ENCODE measurements at places on chromosomes 2 and 18. TPM values are rescaled to one million over a fixed set of nuclear protein-coding genes. Genes with fewer than 3 reads are reported as not detected.

DNA sequence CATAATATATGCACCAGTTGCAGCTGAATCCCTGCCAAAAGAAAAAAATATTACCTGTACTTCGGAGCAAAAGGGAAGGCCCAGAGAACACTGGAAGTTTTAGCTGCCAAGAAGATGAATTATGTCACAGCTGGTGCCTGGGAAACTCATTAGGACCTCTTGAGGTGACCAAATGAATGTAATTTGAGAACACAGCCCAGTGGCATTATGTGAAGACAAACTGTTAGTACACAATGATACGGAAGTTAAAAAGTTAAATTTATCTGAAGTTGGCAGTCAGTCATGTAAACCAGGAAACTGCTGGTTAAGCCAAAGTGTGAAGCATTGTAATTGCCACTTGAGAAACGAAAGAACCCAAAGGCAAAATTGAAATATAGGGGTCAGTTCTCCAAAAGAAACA, 80.7 kb downstream of the EML4 start:
- no peaks in the 10 kb centered on the region for H3K27me3 ChIP-seq
- H3K36me3 ChIP-seq = peaks cover 31% of the 10 kb centered on the region
- H3K4me3 ChIP-seq = no peak overlapping the region
- H3K27ac ChIP-seq = no peak overlapping the region
- DNase-seq = no peak

DNA sequence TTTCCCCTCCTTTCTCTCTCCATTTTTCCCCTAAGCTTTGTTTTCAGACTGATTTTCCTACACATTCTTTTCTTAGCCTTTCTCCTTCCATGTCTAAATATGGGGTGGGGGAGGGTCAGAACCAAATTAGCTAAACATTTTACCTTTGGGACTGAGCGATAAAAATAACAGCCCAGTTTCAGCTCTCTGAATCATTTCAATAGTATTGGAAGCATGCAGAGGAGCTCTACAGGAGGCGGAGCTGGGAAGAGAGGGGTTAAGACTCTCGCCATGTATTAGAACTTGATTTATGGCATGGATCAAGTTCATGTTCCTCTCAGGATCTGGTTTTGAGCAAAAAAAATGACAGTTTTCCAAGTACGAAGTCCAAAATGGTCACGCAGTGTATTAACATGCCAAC, 109.1 kb downstream of the CPO start:
- H3K27me3 ChIP-seq = no peaks in the 10 kb centered on the region
- H3K4me1 ChIP-seq = peaks cover 12% of the 10 kb centered on the region
- H3K27ac ChIP-seq = no peak overlapping the region

GRCh38 chr18:77133051-77133834, 660 bp upstream of the MBP start:
- DNase-seq = no peak
- H3K27ac ChIP-seq = peak overlapping the region; percentile 33
- no peaks in the 10 kb centered on the region for H3K27me3 ChIP-seq
- peaks cover 18% of the 10 kb centered on the region for H3K36me3 ChIP-seq

Gene ITGA6
- total RNA-seq = 8.6 TPM

Gene RUFY4
- 0.93 TPM for total RNA-seq
